A549 treated with CpdA at 1 μM for 4 hours (cell line): ENCODE measurements at places on chromosomes 6 and 20. TPM values are rescaled to one million over a fixed set of nuclear protein-coding genes. Genes with fewer than 3 reads are reported as not detected.

The HTR1B gene
- 0.07 to 0.13 TPM in 2 of 5 replicates, not detected in the others for total RNA-seq

The CLPSL1 gene
- total RNA-seq: not detected in 5 replicates

The ZBTB12 gene
- total RNA-seq: 3.2 to 5.4 TPM (median 4.8 TPM) in 5 replicates

The GFRA4 gene
- total RNA-seq: not detected in 5 replicates

The DACT2 gene
- total RNA-seq: 0.27 to 0.57 TPM (median 0.50 TPM) in 5 replicates
